Activated T-helper 1 cell treated with anti-CD3 and anti-CD28 coated beads, Interleukin-12 subunit alpha, Interleukin-12 subunit beta, Interleukin-2, Interleukin-4 antibody, amounts not matched to agents 30 ng/mL and 10 ng/mL and 1 ng/mL, durations not matched to agents 14 hours and 24 hours and 36 hours (primary cell): ENCODE measurements at places on chromosomes 11 and 22. TPM values are rescaled to one million over a fixed set of nuclear protein-coding genes. Genes with fewer than 3 reads are reported as not detected.

GRCh38 chr11:86422371-86422770 is 47.7 kb downstream of the CCDC81 start:
- no peak for DNase-seq
- peaks cover 14% of the 10 kb centered on the region for H3K4me1 ChIP-seq
- no peaks in the 10 kb centered on the region for H3K27me3 ChIP-seq
- H3K27ac ChIP-seq, result no peak overlapping the region

GRCh38 chr11:23336961-23337360 is 476.7 kb upstream of the CCDC179 start:
- H3K4me3 ChIP-seq, result no peak overlapping the region
- no peaks in the 10 kb centered on the region for H3K36me3 ChIP-seq
- DNase-seq, result no peak
- H3K27ac ChIP-seq, result no peak overlapping the region
- no peaks in the 10 kb centered on the region for H3K4me1 ChIP-seq

- peaks cover 2% of the 10 kb centered on the region for H3K27me3 ChIP-seq
- H3K4me3 ChIP-seq, result no peak overlapping the region
- H3K36me3 ChIP-seq, result no peaks in the 10 kb centered on the region
- DNase-seq, result no peak
These were observed 60.0 kb downstream of the PKNOX2 start for GRCh38 chr11:125224391-125225021.

GRCh38 chr11:69636512-69637197 is 4.3 kb upstream of the CCND1 start:
- H3K36me3 ChIP-seq, result no peaks in the 10 kb centered on the region
- peak overlapping the region; percentile 71 for H3K27ac ChIP-seq
- H3K4me3 ChIP-seq, result no peak overlapping the region
- H3K4me1 ChIP-seq, result no peaks in the 10 kb centered on the region
- DNase-seq, result no peak
- H3K27me3 ChIP-seq, result peaks cover 65% of the 10 kb centered on the region

DNA sequence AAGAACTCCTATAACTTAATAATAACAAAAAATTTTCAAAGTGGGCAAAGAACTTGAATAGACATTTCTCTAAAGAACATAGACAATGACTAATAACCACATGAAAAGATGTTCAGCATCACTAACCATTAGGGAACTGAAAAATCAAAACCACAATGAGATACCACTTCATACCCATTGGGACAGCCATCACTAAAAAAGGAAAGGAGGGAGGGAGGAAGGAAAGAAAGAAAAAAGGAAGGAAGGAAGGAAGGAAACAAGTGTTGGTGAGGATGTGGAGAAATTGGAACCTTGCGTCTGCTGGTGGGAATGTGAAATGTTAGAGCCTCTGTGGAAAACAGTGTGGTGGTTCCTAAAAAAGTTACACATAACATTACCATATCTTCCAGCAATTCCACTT is 55.8 kb downstream of the MS4A13 start:
- H3K36me3 ChIP-seq, result no peaks in the 10 kb centered on the region
- no peak overlapping the region for H3K27ac ChIP-seq
- peaks cover 2% of the 10 kb centered on the region for H3K27me3 ChIP-seq

- peaks cover 46% of the 10 kb centered on the region for H3K36me3 ChIP-seq
- peaks cover 64% of the 10 kb centered on the region for H3K4me1 ChIP-seq
- H3K27ac ChIP-seq, result peak overlapping the region; percentile 94
- peak overlapping the region; percentile 90 for H3K4me3 ChIP-seq
- H3K27me3 ChIP-seq, result peaks cover 3% of the 10 kb centered on the region
- DNase-seq, result no peak
These were observed 3.9 kb downstream of the JOSD1 start for GRCh38 chr22:38696606-38697424.

- H3K4me3 ChIP-seq, result no peak overlapping the region
- H3K27me3 ChIP-seq, result no peaks in the 10 kb centered on the region
- H3K27ac ChIP-seq, result no peak overlapping the region
- peaks cover 18% of the 10 kb centered on the region for H3K36me3 ChIP-seq
- no peak for DNase-seq
These were observed 39.6 kb downstream of the PARVB start for GRCh38 chr22:44063462-44064371.

- H3K27ac ChIP-seq, result no peak overlapping the region
- DNase-seq, result no peak
- H3K36me3 ChIP-seq, result no peaks in the 10 kb centered on the region
- H3K4me3 ChIP-seq, result no peak overlapping the region
- no peaks in the 10 kb centered on the region for H3K4me1 ChIP-seq
These were observed 50.3 kb downstream of the CHRDL2 start for GRCh38 chr11:74680703-74681531.

- H3K36me3 ChIP-seq, result no peaks in the 10 kb centered on the region
- H3K27ac ChIP-seq, result no peak overlapping the region
- no peaks in the 10 kb centered on the region for H3K27me3 ChIP-seq
- peaks cover 6% of the 10 kb centered on the region for H3K4me1 ChIP-seq
- no peak for DNase-seq
These were observed 72.9 kb upstream of the LMO1 start for GRCh38 chr11:8336356-8337129.

- peaks cover 8% of the 10 kb centered on the region for H3K27me3 ChIP-seq
- DNase-seq, result peak; percentile 63
- H3K4me1 ChIP-seq, result peaks cover 52% of the 10 kb centered on the region
- H3K4me3 ChIP-seq, result peak overlapping the region; percentile 89
- H3K27ac ChIP-seq, result peak overlapping the region; percentile 70
These were observed 1.7 kb upstream of the CBX6 start for GRCh38 chr22:38873469-38874411.

DNA sequence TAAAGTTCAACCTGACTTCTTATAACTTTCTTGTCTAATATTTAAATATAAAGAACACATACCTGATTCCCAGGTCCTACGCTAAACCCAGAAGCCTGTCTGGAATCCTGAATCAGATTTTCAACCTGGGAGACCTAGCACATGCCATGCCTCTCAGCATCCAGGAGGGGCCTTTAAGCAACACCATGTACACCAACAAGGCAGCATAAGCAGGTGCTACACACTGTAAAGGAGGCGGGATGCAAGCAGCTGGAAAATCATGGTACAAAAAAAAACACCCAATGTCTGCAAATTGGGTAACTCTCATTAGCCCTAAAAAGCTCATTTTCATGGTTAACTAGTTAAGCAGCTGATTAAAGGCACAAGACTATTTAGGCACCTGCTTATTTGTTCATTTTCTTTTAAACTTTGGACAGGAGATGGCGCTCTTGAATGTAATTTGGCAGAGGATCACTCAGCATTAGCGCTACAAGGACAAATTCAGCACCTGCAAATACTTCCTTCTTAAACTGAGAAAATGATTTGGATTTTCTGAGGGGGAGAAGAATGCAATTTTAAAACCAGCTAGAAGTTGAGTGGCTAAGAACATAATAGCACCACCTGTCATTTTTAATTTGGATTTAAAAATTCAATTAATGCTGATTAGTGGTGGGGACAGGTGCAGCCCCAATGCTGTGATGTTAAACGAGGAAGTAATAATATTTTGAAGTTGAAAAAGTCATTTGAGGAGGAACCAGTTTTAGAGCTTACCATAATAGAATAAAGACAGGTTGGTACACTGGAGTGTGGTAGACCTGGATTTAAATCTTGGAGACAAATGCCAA is 104.0 kb downstream of the FAR1 start:
- H3K4me1 ChIP-seq, result no peaks in the 10 kb centered on the region
- no peaks in the 10 kb centered on the region for H3K36me3 ChIP-seq

DNA sequence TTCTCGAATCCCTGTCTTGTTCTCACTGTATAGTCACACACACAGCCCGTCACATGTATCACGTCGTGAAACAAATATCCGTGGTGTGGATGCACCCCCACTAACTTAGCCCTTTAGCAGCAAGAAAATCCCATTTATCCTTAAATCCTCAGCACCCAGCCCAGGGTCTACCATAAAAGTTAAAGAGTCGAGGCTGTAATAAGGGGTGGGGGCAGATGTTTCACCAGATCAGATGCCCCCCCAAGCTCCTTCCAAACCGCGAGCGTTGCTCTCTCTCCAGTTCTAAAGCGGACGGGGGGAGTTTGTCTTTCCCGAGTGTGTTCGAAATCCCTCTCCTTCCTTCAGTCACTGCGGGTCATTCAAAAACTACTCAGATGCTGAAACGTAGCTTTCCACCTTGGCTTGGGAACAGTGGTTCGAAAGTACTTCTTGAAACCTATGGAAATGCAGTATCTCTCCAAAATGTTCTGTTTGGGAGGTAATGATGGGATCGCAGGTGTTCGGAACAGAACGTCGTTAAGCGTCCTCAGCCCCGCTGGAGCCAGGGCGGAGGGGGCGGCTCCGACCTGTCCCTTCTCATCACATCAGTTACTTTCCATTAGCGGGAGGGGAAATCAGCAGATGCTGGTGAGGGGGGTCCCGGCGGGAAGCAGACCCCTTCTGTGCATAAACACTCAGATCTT is 156.2 kb downstream of the BRD1 start:
- peaks cover 8% of the 10 kb centered on the region for H3K4me1 ChIP-seq
- DNase-seq, result no peak

- H3K36me3 ChIP-seq, result peaks cover 6% of the 10 kb centered on the region
- peaks cover 21% of the 10 kb centered on the region for H3K27me3 ChIP-seq
- H3K4me1 ChIP-seq, result peaks cover 17% of the 10 kb centered on the region
These were observed 1.1 kb downstream of the APLP2 start for GRCh38 chr11:130070846-130071200.

DNA sequence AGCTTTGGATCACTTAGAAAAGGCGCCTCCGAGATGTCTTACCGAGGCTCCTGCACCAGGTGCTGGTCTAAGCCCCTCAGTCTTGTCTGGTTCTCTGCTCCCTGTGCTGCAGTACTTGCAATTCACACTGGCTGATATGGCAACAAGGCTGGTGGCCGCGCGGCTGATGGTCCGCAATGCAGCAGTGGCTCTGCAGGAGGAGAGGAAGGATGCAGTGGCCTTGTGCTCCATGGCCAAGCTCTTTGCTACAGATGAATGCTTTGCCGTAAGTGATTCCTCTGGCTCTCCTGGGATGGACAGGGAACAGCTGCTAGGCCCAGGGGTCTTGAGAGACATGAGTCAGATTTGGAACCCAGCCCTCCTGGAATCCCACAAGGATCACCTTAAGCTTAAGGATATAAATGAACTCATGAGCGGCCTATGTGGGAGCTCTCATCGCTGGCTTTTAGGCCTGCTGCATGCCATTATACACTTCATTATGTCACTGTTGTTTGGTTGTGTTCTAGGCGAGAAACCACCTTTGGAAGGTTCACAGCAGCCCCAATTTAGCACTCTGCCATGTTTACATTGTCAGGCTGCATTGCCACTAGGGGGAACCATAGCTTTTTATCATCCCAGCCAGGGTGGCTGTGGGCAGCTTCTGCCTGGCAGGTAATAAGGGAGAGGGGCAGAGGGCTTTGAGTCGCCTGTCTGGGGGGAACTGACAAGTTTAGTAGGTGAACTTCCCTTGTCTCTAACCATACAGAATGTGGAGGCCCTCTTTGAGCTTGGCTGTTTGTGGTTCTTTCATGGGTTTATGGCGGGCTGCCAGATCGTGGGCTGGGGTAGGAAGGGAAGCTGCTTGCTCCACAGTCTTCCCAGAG is 8.5 kb downstream of the ACAD8 start:
- H3K27me3 ChIP-seq, result no peaks in the 10 kb centered on the region
- H3K36me3 ChIP-seq, result peaks cover 25% of the 10 kb centered on the region
- no peak overlapping the region for H3K27ac ChIP-seq
- no peak overlapping the region for H3K4me3 ChIP-seq
- DNase-seq, result peak; percentile 30

DNA sequence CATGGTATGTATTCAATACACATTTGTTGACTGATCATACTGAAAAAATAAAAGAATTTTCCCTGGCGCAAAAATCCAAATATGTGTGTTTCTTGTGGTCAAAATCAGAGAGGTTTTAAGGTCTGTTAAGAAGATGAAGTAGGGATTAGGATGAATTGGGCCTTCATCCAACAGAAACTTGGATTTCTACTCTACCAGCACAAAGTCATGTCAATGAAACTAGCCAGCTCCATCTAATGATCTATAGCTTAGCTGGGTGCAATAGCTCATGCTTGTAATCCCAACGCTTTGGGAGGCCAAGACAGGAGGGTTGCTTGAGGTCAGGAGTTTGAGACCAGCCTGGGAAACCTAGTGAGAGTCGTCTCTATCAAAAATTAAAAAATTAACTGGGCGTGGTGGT is 65.5 kb downstream of the USP35 start:
- peaks cover 10% of the 10 kb centered on the region for H3K36me3 ChIP-seq
- H3K4me3 ChIP-seq, result no peak overlapping the region
- DNase-seq, result no peak
- peaks cover 1% of the 10 kb centered on the region for H3K27me3 ChIP-seq

- DNase-seq, result no peak
- no peak overlapping the region for H3K27ac ChIP-seq
- no peak overlapping the region for H3K4me3 ChIP-seq
- H3K4me1 ChIP-seq, result no peaks in the 10 kb centered on the region
These were observed 28.0 kb upstream of the CYP2D6 start for GRCh38 chr22:42158456-42159132.

TCP11L1 gene
- 15.0 and 16.1 TPM in 2 replicates for total RNA-seq

KRTAP5-7 gene
- 0.23 TPM in 1 of 2 replicates, not detected in the other for total RNA-seq

PPP6R2 gene
- 46.0 and 48.5 TPM in 2 replicates for total RNA-seq

SCGB1D2 gene
- not detected in 2 replicates for total RNA-seq

TMEM109 gene
- total RNA-seq, result 138 and 143 TPM in 2 replicates

IGSF9B gene
- total RNA-seq, result 73.6 and 77.2 TPM in 2 replicates

ADM2 gene
- total RNA-seq, result 4.2 and 4.9 TPM in 2 replicates

H19 gene
- total RNA-seq, result not detected in 2 replicates

JRKL gene
- total RNA-seq, result 9.6 and 10.2 TPM in 2 replicates
